Activated T-cell treated with anti-CD3 and anti-CD28 coated beads, Interleukin-2, amount 50 U/mL, for 4 hours (primary cell): ENCODE measurements at places on chromosomes 7 and 10. TPM values are rescaled to one million over a fixed set of nuclear protein-coding genes. Genes with fewer than 3 reads are reported as not detected.

SMNDC1 gene
- 56.6 TPM for total RNA-seq

PPP1R9A gene
- total RNA-seq, result 0.16 TPM

PON1 gene
- 0.46 TPM for total RNA-seq

OR2A7 gene
- total RNA-seq, result 0.71 TPM

NRG3 gene
- total RNA-seq, result not detected

ASAH2B gene
- 11.0 TPM for total RNA-seq

MKRN1 gene
- 54.1 TPM for total RNA-seq

OR9A2 gene
- total RNA-seq, result not detected

KNDC1 gene
- total RNA-seq, result not detected

PCLO gene
- total RNA-seq, result 0.10 TPM

PIP4K2A gene
- total RNA-seq, result 78.1 TPM

THSD7A gene
- total RNA-seq, result not detected

LSM8 gene
- total RNA-seq, result 51.7 TPM

ITIH5 gene
- not detected for total RNA-seq
